ENCODE measurements at places on chromosomes 2 and 18. TPM values are rescaled to one million over a fixed set of nuclear protein-coding genes. Genes with fewer than 3 reads are reported as not detected.

- DNase-seq, result no peak
- no peaks in the 10 kb centered on the region for H3K36me3 ChIP-seq
- no peaks in the 10 kb centered on the region for H3K4me1 ChIP-seq
- no peaks in the 10 kb centered on the region for H3K27me3 ChIP-seq
Observed at GRCh38 chr2:12774395-12774727, 57.6 kb downstream of the TRIB2 start.

Gene PXDN
- 324 TPM for total RNA-seq

Gene NYAP2
- under 0.01 TPM for total RNA-seq

GRCh38 chr18:22459491-22459890, 41.8 kb upstream of the CTAGE1 start:
- H3K27ac ChIP-seq, result no peak overlapping the region
- H3K36me3 ChIP-seq, result no peaks in the 10 kb centered on the region
- H3K4me3 ChIP-seq, result no peak overlapping the region
- peaks cover 7% of the 10 kb centered on the region for H3K4me1 ChIP-seq
- no peaks in the 10 kb centered on the region for H3K27me3 ChIP-seq

Gene CPS1
- total RNA-seq, result 21.7 TPM

Data from osteoblast (primary cell).